ENCODE measurements at places on chromosomes 5 and 9.

- no peak for DNase-seq
Observed at GRCh38 chr9:7095058-7095457, 337.3 kb downstream of the KDM4C start.

GRCh38 chr9:128375865-128376264 lies 4.7 kb downstream of the URM1 start:
- no peak for DNase-seq

GRCh38 chr9:86545090-86545489 lies 190.9 kb upstream of the TUT7 start:
- no peak for DNase-seq

DNA sequence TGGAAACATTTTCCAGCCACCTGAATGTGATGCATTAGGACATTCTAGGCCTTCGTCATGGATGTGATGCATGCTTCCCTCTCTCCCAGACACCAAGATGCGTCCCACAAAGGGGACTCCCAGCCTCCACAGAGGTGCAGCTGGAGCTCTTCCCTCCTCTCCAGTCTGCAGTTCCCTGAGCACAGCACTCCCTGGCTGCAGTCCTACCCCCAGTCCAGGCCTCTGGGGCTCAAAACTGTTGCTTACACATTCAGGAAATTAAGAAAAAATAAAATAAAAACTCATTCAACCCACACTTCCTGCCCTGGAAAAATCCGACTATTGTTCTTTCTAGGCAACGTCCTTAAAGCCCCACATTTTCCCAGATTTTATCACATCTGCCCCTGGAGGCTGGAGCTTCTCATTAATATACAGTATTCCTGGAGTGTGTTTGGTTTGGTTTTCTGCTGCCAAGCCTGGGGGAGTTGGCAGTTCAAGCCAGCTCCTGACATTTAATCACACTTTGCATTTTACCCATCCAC lies 78.4 kb upstream of the ICE1 start:
- DNase-seq: no peak

- peak; percentile 44 for DNase-seq
Observed at GRCh38 chr9:94586814-94587213, 6.8 kb downstream of the FBP2 start.

DNA sequence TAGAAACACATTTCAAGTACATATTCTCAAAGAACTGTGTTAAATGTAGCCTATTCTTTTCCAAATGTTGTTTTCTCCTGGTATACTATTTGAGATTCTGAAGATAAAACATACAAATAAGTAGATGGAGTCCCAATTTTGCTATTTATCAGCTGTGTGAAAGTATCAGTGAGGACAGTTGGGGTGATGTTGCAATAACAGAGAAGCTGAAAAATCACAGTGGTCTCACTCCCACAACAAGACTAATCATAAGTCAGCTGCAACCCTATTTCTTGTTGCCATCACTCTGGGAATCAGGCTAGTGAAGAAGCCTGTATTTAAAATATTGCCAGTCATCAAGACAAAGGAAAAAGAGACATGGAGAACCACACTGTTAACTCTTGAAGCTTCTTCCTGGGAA lies 25.9 kb upstream of the LURAP1L start:
- DNase-seq: no peak

DNA sequence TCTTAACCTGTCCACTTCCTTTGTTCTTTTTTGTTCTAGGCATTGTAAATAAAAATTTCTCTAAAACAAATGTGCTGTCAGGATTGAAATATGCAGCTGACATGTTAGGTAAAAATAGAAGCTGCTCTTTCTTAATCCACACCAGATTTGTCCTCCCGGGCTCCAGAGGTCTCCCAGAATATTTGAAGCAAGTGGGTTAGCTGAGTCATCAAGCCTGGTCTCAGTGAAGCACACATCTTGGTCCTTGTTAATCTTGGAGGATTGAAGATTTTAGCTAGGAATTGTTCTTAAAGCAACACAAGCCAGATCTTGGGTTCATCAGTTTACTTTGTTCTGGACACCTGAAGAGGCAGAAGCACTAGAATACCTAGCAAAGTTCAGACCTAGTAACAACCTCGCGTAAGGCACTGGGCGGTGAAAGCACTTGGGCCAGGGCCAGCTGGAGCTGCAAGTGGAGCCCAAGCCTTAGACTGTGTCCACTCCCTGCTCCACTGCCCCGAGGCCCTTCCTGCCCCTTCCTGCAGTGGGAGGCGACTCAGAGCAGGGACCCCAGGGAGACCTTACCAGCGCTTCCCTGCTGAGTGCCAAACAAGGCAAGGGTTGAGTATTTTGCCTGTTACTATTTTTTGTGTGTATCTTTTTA lies 36.5 kb downstream of the HABP4 start:
- DNase-seq: no peak

DNA sequence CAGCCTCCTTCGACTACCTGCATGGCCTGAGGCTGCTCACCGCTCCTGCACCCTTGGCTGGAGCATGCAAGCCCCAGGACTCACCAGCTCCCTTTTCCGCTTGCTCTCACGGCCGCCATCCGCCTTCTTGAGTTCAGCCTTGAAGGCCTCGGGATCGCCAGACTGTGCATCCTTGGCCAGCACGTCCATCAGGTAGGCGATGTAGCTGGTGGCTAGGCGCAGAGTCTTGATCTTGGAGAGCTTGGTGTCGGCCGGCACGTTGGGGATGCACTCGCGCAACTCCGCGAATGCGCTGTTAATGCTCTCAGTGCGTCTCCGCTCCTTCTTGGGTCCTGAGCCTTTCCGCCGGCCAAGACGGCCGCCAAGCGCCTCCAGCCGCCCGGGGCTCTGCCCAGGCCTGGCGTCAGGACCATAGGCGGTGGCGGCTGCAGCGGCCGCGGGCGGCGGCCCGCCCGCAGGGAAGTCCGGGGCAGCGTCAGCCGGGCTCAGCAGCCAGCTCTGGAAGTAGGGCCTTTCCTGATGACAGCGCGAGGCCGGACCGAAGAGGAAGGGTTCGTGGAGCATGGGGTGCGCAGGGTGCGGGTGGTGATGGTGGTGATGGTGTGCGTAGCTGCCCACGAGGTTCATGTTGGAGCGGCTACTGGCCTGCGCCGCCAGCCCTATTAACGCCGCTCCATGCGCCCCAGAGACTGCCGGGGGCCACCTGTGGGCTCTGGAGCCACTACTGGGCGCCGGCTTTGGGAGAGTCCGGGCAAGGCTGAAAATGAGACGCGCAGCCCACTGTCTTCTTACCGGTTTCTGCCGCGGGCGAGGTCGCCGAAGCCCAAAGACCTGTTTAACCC lies 424 bp downstream of the HAND1 start:
- DNase-seq: peak; percentile 93

GRCh38 chr5:156328161-156328560 lies 1.2 kb downstream of the SGCD start:
- no peak for DNase-seq

DNA sequence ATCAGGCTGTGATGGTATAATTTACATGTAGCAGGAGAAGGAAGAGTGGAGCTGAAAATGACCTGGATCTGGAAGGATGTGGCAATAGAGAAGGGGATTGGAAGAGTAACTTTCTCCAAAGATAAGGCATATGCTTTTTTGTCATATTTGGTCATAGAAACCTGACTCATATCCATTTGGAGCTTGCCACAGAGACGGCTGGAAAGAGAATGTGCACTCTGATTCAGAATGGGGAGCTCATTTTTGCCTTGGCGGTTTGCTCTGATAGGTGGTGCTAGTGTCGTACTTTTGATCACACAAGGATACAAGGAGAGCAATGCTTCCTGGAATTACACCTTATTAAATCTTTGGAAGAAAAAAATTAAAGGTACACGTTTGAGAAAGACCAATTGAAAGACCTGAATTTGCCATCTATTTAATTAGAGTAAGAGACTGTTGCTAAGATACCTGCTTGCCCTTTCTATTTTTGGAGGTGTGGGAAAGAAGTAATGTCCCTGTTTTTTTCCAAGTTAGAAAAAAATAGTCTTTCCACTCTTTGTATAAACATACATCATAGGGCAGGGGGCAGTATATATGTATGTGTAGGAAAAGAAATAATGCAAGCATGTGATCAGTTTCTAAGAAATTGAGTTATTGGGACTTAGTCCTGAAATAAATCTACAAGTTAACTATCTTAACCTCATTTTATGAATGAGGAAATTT lies 5.4 kb downstream of the LSM11 start:
- DNase-seq: no peak

GRCh38 chr5:38715696-38716095 lies 130.1 kb upstream of the OSMR start:
- DNase-seq: no peak

DNA sequence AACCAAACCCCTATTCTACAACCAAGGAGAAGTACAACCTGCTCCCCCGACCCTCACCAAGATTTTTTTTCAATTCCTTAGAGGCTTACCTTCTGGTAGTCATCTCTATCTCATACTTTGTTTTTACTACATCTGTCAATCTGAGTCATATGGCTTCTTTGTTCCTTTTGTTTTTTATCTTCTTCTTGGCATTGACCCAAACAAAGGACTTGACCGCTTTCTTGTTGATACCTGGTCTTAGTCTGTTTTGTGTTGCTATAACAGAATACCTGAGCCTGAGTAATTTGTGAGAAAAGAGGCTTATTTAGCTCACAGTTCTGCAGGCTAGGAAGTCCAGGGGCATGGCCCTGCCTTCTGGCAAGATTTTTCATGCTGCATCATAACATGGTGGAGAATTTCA lies 352.7 kb downstream of the MLLT3 start:
- no peak for DNase-seq

Measured in suppressor macrophage treated with lipopolysaccharide for 1 hour (primary cell).